ENCODE measurements at places on chromosomes 13 and 19.

GRCh38 chr19:47074621-47075020, 26.2 kb upstream of the TMEM160 start:
- DNase-seq, result no peak

DNA sequence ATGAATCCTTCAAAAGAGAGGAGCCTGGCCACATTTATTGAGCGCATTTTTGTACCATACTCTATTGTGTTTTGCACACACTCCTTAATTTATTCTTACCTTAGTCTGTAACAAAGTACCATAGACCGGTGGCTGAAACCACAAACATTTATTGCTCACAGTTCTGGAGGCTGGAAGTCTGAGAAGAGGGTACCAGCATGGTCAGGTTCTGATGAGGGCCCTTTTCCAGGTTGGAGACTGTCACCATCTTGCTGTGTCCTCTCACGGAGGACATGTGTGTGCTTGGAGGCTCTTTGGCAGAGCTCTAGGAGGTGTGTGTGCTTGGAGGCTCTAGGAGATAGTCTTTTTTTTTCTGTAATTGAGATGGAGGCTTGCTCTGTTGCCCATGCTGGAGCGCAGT, 2.1 kb downstream of the ZNF331 start:
- no peak for DNase-seq

GRCh38 chr19:46265217-46265828, 31.5 kb upstream of the HIF3A start:
- DNase-seq, result peak; percentile 52

DNA sequence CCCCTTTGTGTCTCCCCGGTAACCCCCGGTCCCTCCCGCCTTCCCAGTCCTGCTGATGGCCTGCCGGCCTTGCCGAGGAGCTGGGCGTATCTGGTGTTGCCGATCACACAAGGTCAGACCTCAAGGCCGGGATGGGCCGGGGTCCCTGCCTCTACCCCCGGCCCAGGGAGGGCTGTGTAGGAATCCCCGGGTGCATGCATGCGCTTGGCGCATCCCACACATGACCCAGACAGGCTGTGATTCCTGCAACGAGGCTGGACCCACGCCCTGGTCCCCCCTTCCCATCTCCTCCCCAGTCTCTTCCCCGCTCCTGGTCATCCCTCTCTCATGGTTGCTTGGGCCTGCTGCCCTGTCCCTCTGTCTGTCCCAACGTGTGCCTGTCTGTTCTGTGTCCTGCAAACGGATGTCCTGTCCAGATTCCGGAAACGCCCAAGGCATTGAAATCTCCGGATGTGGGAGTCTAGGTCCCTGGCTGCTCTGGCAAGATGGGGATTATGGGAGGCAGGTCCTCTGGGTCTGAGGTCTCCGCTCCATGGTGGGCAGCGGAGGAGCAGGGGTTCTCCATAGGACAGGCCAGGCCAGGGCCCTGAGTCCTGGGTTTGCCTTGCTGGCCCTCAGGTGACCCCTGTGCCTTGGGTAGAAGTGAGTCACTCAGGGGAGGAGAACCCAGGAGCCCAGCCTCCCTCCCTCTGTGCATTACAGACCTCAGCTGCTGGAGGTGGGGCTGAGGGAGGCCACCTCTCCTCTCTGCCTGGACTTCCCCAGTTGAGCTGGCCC, 1.6 kb downstream of the PKN1 start:
- peak; percentile 72 for DNase-seq

DNA sequence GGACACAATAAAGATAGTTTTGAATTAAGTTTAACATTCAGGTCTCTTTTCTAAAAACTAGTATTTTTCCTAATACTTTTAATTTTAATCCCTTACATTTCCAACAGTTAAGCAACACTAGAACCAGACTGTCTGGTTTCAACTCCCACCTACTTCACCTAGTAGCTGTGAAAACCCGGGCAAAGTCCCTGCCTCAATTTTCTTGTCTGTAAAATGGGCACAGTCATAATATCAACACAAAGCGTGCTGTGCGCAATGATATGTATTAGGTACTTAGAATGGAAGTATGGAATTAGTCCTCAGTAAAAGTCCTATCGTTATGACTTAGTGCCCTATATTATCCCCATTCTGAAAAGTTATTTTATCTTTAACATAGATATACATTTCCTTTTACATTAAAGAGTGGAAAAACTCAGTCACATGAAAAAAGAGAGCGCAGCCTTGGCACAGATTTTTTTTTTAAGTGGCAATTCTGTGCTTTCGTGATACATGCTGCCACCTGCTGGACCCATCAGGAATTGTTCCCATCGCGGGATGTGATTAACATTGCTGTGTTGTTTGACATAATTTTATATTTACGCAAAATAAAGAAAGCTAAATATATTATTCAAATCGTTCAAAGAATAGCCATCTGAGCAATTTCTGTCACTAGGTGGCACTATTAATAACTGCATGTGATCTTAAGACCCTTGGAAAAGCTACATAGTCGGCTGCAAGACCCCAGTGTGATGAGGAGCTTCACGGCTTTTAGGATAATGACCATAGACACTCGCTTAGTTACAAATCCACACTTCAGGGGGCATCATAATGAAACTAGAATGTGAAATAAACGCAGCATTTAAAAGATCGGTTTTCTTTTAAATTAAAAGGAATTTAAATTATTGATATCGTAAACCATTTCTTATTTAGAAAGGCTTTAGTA, 59.9 kb downstream of the LIG4 start:
- DNase-seq, result peak; percentile 24

- no peak for DNase-seq
Observed at GRCh38 chr13:109840201-109840892, 54.0 kb upstream of the IRS2 start.

- DNase-seq, result no peak
Observed at GRCh38 chr13:40313269-40314200, 352.9 kb downstream of the FOXO1 start.

GRCh38 chr13:44306371-44307192, 67.0 kb upstream of the SERP2 start:
- peak; percentile 87 for DNase-seq

Measured in uterus (tissue), 4 donors.